ENCODE measurements at places on chromosomes 6 and 20. TPM values are rescaled to one million over a fixed set of nuclear protein-coding genes. Genes with fewer than 3 reads are reported as not detected.

The TREM2 gene
- total RNA-seq, result not detected

- no peak for DNase-seq
Observed at GRCh38 chr6:22904431-22904830, 335.1 kb downstream of the HDGFL1 start.

- no peak for DNase-seq
Observed at GRCh38 chr20:62238569-62239277, 402 bp downstream of the OSBPL2 start.

- no peak for DNase-seq
Observed at GRCh38 chr6:99446076-99446475, 21.0 kb upstream of the PNISR start.

The NOL7 gene
- total RNA-seq, result 46.9 TPM

The RPL10A gene
- 2,249 TPM for total RNA-seq
